ENCODE measurements at places on chromosomes 2 and 18. TPM values are rescaled to one million over a fixed set of nuclear protein-coding genes. Genes with fewer than 3 reads are reported as not detected.

DNA sequence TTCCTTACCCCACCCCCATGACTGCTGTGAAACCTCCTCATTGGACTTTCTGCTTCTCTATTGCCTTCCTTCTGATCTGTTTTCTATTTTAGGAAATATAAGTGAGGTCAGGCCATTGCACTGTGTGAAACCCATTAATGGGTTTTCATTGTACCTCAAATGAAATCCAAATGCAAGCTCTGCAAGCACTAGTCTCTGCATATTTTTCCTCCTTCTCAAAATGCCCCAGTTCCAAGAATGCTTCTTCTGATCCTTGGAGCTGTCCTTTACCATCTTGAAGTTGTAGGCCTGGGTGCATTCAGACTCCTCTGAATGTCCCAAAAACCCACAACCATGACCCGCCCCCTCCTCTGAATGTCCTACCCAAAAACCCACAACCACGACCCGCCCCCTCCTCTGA lies 8.2 kb downstream of the IL1A start:
- ATAC-seq = no peak

GRCh38 chr18:37252854-37253393 lies 312.7 kb downstream of the CELF4 start:
- ATAC-seq = no peak

DNA sequence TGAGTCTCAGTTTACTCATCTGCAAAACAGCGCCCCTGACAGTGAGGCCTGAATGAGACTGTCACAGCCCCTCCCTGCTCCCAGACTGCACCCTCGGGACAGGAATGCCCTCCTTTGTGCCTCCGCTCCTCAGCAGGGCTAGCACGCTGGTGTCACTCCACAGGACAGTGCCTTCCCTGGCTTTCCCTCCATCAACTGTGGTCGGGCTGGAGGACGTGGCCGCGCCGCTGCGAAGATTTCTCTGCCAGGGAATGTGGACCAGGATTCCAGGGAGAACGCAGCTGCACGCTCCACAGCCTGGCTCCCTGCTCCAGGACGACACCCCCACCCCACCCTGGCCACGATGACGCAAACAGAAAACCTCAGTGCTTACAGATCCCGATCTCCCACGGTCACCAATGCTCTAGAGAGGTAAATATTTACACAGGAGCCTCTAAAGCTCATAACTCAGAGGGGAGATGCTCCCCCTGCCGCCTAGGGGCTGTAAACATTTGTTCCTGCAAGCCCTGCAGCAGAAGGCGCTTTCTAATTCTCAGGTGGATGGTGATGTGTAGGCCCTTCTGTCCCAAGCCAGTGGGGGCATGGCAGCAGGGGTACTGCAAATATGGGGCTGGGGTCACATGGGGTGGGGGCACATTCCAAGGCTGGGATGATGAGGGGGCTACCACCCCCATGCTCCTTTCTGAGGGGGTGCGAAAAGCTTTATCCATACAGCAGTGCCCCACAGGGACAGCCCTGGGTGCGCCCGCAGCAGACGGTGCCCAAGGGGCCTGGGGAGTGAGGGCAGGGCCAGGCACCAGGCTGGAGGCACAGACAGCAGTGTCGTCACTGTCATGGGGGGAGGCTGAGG lies 12.4 kb downstream of the HS6ST1 start:
- peak; percentile 17 for ATAC-seq

DNA sequence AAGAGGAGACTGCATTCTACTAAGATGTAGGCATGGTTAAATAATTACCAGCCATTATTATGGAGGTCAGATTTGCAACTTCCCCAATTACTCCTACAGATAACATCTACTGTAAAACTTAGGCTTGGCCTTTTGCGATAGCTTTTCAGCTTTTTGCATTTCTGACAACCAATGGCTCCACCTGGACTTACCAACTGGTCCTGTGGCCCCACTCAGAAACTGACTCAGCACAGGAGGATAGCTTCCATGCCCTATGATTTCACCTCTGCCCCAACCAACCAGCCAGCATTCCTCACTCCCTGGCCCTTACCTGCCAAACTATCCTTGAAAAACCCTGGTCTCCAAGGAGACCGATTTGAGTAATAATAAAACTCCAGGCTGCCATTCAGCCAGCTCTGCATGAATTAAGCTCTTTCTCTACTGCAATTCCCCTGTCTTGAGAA lies 28.2 kb downstream of the TUBB6 start:
- ATAC-seq = peak; percentile 81

GRCh38 chr2:130374587-130375290 lies 18.9 kb downstream of the PTPN18 start:
- no peak for ATAC-seq

DNA sequence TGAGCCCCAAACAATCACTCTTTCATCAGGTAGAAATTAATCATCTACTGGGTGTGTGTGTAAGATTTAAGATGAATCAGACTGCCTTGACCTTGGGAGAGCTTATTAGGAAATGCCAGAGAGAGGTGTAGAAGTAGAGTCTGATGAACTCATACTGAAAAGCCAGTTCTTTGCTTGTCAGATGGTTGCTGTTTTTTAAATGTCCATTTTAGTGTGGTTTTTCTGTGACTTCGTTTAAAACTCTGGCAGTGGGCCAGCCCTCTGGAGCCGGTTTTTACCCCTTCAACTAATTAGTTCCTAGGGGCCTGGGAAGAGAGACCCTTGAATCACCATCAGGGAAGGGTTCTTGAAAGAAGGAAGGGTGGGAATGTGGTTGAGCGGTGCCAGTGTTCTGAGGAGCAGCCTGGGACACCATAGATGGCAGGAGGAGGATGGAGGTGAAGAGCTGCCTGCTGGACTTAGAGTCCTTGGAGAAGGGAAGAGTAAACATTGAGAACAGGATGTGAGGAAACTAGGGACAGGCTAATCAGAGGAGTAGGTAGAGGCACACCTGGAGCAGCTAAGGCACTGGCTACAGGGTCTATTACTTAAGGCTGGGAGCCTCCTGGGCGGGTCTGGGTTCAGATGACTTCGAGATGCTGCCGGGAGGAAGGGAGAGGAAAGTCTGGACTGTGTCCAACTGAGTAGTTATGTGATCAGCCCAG lies 66.1 kb downstream of the LRRFIP1 start:
- peak; percentile 48 for ATAC-seq

The UGT1A10 gene
- total RNA-seq = 6.9 TPM

Data from esophagus mucosa (tissue), 1 donor.